ENCODE measurements at places on chromosomes 1 and 21.

DNA sequence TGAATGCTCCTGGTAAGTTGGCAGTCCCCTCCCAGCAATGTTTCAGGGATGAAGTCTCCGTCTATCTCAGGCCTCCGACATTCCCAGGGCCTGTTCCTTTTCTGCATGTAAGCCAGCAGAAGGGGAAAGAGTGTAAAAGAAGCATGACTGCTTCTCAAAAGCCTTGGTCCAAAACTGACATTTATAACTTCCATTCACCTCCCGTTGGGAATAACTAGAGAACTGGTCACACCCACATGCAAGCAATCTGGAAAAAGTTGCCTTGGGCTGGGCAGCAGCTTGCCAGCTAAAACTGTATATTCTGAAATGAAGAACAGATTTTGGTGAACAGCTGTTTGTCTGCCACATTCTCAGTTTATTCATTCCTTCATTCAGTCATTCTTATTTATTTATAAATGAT is 24.2 kb upstream of the NPL start:
- DNase-seq = no peak

DNA sequence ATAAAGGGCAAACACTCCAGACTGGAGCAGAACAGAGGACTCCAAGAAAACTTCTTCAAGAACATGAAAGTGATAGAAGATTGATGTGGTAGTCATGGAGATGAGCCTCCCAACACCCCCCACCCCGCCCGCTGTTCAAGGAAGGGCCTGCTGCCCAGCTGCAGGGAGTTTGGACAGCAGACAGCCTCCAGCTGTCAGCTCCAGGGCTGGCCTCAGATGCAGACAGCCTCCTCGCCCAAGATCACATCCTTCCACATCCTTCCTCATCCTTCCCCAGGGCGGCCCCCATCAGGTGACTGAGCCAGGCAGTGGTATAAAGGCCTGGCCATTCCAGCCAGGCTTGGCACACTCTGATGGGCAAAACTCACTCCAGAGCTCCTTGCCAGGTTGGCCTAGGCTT is 24.6 kb downstream of the HMGN2 start:
- DNase-seq = no peak

- DNase-seq = no peak
These were observed 98.6 kb downstream of the RNF220 start for GRCh38 chr1:44503625-44504024.

GRCh38 chr1:108053270-108054013 is 88.5 kb upstream of the VAV3 start:
- DNase-seq = no peak

GRCh38 chr1:42981255-42981805 is 22.7 kb upstream of the SLC2A1 start:
- no peak for DNase-seq

GRCh38 chr1:175034775-175035174 is 11.6 kb upstream of the MRPS14 start:
- no peak for DNase-seq

DNA sequence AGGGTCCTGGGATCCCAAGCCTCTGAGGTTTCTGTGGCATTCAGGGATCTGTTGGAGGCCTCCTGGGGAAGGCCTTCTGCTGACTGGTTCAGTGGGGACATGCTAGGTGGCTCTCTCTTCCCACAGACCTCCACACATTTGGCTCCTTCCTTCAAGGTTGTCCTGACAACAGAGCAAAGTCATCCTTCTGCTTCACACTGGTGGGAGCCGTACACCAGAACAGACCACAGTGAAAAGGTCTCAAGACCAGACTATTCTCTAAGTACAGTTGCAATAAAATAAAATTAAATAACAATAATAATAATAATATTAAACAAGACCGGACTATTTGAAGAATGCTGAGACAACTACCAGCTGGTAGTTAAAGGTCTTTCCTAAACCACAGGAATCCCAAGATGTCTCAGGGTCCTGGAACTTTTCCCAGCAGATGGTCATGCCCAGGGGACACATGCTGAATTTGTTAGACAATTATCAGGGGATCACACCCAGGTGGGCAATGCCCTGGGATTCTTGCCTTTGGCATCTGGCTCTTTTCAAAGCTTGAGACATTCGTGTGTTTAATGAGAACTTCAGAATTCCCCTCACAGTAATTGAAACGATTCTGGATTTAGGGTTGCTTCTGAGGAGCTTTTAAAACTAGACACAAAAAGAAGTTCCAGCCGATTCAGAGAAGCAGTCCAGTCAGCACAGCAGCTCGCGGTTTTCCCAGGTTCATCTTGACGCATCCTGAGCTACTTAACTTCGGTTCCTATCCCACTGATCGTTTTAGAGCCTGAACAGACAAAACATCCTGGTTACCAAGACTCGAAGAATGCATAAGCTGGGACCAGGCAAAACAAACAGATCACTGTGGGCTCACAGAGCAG is 22.9 kb downstream of the HTR1D start:
- peak; percentile 52 for DNase-seq

DNA sequence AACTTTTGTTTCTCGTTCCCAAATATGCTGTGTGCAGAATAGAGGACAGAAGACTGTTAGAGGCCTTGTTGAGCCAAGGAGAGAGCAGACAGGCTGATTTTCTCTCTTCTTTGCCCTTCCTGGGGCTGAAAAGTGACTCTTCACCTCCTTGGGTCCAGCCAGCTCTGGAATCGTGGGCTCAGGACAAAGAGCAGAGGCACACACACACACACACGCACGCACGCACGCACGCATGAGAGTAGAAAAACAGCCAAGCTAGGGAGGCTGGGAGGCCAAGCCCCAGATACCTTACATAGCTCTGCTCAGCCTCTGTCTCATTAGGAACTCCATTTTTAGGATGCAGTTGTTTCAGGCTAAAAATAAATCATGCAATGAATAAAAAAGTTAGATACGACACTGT is at the start of gene CASQ2:
CASQ2 (minus strand) TSS at position 166 of the 400 bp plus-strand sequence. CDS start 173 bp downstream, outside the sequence.
- DNase-seq = no peak

GRCh38 chr1:84991097-84991920 is 5.6 kb downstream of the MCOLN2 start:
- no peak for DNase-seq

GRCh38 chr1:86430376-86430775 is 6.4 kb downstream of the CLCA2 start:
- no peak for DNase-seq

GRCh38 chr1:234886081-234886984 is 242.3 kb downstream of the TOMM20 start:
- no peak for DNase-seq

GRCh38 chr1:66253330-66253921 is 280.5 kb upstream of the SGIP1 start:
- peak; percentile 51 for DNase-seq

DNA sequence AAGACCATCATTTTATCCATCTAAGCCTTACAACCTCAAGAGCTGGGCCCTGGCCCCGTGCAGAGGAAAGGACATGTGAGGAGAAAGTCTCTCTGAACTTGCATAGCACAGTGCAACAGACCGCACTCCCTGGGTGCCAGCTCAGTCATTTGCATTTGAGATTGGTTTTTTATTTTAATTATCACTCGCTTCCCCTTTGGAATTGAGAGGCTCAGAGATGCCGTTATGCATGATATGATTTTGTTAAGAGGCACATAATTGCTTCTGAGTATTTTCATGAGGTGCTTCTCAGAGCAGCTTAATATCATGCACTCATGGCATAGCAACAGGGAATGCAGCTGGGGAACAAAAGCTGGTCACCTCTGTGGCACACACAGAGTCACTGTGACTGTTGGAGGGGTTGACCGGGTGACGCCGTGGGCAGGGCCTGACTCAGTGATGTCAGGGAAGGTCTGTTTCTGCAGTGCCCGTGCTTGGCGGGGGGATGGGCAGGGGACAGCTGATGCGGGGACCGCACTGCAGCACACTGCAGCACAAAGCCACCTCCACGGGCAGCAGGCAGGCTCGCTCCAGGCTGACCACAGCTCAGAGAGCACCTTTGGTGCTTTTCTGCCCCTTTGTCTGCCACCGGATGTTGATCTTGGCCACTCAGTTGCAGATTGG is 43.2 kb upstream of the VAMP3 start:
- no peak for DNase-seq

- DNase-seq = peak; percentile 83
These were observed 21.3 kb upstream of the C1orf105 start for GRCh38 chr1:172398970-172399755.

- no peak for DNase-seq
These were observed 10.2 kb upstream of the SUSD4 start for GRCh38 chr1:223374064-223374610.
